ENCODE measurements at places on chromosomes 5 and 9.
A peak's percentile ranks its signal among the peaks of the same experiment; 100 is the strongest.

DNA sequence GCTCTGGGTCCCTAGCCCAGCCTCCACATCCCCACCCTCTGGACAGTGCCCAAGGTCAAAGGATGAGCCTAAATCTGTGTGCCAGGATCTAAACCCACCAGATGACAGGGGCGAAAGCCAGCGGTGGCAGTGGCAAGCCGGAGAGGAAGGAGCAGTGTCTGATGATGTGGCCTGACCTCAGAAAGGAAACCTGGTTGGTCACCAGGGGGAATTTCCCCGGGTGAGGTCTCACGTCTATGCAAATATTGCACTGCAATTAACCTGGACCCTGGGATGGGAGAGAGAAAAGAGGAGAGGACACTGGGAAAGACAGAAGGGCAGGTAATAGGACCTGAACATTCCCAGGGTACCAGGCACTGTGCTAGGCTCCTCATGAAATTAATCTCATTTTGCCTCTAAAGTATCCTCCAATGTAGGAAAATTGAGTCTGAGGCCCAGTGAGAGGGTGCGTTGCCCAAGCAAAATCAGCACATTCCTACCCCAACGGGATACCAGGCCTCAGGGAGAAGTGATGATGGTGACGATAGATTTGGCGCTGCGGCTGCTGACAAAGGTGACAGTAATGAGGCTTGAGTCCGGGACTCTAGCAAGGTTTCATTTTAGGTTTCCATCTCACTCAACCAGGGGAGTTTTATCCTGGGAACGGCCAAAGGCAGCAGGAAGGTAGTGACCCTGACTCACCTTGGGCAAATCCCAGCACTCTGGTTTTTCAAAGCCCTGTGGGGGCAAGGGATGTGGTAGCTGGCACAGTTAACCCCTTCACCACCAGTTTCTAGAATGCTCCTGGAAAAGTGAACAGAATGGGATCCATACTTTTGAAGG is 13.4 kb upstream of the TNIP1 start:
- DNase-seq = peak; percentile 45

GRCh38 chr5:156682971-156683370 is 167.1 kb upstream of the PPP1R2B start:
- no peak for DNase-seq

DNA sequence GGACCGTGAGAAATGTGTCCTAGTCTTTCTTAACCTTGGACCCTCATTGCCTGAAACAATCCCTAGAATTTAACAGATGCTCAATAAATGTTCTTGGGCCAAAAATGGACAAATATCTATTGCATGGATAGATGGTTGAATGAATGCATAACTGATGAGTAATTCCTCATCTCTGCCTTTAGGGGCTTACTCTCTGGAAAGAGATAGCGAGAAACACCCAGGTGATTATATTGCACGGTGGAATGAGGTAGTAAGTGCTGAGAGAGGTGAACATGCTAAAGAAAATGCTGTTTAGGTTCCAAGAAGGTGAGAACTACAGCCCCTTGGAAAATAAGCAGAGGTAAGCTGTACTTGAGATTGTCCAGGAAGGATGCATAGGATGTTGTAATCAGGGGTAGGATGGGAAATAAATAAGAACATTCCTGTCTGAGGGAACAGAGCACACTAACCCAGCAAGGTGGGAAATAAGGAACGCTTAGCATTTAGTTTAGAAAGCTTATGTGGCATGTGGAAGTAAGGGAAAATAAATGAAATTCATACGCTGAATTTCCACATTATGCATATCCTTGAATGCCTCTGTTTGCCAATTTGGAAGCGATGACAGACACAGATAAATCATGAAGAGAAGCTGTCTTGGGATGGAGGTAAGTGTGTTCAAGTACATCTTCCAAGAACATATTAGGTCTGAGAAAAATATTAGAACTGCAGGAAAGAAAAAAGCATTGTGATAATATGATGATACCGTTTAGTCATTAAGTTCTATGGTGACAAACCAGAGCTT is 426.6 kb downstream of the ARHGEF28 start:
- no peak for DNase-seq

GRCh38 chr9:127829205-127829906 is 25.1 kb downstream of the ENG start:
- no peak for DNase-seq

- DNase-seq = peak; percentile 22
These were observed 13.2 kb downstream of the ATOX1 start for GRCh38 chr5:151745071-151745705.
